ENCODE measurements at places on chromosomes 1 and 21.

- no peak for DNase-seq
Observed at GRCh38 chr1:188089461-188089860, 1260.7 kb downstream of the PLA2G4A start.

DNA sequence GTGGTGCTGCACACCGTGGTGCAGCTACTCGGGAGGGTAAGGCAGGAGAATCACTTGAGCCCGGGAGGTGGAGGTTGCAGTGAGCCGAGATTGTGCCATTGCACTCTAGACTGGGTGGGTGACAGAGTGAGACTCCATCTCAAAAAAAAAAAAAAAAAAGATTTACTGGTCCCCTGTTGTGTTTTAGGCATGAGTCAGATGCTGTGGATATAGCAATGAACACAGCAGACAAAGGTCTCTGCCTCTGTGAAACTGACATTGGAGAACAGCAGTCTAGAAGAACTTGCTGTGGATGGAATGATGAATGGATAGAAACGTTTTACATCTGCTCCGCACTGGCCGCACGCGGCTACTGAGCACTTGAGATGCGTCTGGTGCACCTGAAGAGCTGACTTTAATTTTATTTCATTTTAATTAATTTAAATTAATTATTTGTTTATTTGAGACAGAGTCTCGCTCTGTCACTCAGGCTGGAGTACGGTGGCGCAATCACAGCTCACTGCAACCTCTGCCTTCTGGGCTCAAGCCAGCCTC is 24.5 kb upstream of the EPHA2 start:
- DNase-seq = no peak

DNA sequence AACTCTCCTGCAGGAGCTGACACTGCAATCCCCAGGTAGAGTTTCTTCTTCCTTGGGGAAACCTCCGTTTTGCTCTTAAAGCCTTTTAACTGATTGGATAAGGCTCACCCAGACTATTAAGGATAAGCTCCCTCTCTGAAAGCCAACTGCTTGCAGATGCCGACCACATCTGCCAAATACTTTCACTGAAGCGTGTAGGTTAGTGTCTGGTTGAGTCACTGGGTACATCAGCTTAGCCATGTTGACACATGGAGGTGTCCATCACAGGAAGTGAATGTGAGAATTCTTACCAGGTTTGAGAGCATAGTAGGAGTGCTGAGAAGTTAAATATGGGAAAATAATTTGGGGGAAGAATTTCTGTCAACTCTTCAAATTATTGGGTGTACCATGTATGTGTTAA is 202.0 kb downstream of the AJAP1 start:
- no peak for DNase-seq

DNA sequence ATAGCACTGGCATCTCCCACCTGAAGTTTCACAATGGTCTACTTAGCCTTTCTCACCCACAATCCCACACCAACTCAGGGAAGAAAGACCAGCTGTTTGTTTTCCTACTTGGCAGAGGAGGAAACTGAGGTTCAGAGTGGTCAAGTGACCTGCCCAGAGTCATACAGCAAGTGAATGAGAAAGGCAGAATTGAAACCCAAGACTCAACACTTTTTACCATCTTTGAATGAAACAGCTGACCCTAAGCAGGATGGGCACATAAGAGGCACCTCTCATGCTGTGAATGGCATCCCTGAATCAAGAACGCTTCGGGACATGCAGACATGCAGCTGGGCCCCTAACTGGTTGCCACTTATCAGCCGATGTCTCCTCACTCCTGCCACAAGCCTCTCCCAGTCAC is 193.8 kb downstream of the HIVEP3 start:
- DNase-seq = no peak

DNA sequence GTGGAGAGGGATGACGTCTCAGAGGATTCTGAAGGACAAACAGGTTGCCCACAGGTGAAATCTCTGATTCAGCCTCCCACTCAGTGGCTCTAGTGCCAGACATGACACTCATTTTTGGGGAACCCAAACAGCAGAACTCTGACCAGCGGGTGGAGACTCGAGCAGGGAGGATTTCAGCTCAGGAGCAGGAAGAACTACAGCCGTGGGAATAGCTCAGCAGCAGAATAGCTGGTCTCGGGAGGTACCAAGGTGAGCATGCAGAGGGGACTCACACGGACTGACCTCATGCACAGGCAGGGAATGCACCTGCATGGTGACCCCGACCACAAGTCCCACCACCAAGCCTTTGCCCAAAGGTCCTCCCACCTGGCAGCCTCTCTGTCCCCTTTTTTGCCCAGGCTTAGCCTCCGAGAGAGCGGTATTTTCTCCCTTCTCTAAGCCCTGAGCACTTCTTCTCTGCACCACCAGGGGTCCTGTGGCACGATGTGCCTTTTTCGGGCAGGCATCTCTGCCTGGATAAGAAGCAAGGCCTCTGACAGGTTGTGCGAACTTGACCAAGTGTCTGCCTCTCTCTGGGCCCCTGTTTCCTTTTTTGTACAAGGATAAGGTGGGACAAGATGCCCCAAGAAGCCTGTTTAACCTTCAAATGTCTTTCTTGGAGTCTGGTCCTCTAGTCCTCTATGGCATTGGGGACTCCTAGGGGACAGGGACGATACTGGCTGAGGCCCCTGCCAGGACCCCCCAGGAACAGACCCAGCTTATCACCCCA is 8.8 kb upstream of the FGR start:
- peak; percentile 74 for DNase-seq

- DNase-seq = no peak
Observed at GRCh38 chr1:8347635-8348034, 29.7 kb downstream of the SLC45A1 start.

DNA sequence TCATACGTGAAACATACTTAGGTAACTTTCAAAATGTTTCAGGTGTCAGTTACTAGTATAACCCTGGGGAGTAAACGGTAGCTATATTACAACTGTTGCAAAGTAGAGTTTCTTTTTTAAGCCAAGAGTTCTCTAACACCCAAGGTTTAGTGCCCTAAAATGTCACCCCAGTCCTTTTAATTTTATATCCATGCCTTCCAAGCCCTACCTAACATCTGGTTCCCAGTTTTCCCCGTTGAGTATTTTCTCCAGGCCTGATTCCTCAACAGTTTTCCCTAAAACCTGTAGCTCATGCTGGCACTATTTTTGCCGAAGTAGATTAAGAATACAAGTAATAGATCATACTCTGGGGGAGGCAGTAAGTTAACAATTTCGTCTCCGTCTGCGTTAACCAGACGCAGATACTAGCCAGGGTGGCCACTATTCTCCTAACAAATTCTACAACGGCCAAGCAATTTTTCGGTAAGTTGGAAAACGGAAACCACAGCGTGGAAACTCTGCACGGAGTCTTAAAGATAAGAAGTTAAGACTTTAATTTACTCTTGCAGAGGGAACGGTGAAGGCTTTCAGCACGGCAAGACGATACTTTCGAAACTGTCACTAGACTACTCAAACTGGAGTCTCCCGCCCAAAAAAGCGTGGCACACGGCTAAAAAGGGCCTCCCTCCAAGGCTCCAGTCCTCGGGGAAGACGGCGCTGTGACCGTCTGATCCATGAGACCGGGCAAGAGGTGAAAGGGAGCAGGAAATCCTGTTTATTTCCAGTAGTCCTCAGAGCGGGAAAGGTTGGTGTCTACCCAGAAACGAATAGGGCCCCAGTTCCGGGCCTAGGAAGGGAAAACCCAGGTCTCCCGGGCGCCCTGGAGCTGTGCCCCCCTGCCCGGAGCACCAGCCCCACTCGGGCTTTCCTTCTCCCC is 945 bp downstream of the SRSF4 start:
- peak; percentile 53 for DNase-seq

- DNase-seq = no peak
Observed at GRCh38 chr1:197862221-197862620, 40.2 kb upstream of the C1orf53 start.

DNA sequence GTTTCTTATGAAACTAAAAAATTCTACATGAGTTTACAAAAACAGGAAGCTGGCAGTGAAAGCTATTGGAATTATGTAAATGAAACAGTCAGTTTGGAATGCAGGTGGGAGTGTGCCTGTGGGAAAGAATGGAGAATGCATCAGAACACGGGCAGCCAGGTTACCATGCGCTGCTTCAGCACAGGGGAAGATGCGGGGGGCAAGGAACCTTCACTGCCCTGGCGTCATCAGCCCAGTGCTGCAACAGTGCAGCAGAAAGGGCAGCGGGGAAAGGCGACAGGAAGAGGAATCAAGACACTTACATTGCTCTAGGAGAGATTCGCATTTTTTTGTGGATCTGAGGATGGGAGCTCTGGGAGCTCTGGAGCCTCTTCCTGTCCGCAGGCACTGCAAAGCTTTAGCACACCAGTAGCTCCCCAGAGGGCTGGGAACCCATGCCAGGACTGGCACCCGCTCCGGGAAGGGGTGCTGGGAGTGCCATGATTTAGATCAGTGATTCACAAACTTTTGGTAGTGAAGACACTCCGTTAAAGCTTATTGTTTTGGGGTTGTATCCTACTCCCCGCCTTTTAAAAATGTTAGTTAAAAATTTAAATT is 64.1 kb upstream of the WDR26 start:
- no peak for DNase-seq

- DNase-seq = no peak
Observed at GRCh38 chr1:243793298-243793697, 56.7 kb downstream of the AKT3 start.

DNA sequence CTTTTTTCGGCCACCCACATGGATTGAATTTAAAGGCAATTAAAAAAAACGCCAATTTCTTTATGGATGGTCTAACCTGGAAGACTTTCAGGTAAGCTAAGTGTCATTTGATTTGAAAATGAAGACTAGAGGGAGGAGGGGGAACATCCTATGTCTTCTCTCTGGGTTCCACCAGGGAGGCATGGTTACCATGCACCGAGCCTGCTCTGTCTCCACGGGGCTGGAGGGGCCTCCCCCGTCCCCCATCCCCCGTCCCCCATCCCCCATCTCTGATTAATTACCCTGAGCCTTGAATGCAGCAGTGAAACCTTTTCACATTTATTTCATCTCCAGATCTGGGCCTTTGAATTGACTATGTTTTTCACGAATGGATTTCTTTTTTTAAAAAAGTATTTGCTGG is 135.1 kb downstream of the TLR5 start:
- DNase-seq = no peak

GRCh38 chr1:8905582-8906191 is 27.2 kb upstream of the ENO1 start:
- DNase-seq = no peak

- no peak for DNase-seq
Observed at GRCh38 chr1:209176866-209177430, 406.6 kb upstream of the CAMK1G start.

DNA sequence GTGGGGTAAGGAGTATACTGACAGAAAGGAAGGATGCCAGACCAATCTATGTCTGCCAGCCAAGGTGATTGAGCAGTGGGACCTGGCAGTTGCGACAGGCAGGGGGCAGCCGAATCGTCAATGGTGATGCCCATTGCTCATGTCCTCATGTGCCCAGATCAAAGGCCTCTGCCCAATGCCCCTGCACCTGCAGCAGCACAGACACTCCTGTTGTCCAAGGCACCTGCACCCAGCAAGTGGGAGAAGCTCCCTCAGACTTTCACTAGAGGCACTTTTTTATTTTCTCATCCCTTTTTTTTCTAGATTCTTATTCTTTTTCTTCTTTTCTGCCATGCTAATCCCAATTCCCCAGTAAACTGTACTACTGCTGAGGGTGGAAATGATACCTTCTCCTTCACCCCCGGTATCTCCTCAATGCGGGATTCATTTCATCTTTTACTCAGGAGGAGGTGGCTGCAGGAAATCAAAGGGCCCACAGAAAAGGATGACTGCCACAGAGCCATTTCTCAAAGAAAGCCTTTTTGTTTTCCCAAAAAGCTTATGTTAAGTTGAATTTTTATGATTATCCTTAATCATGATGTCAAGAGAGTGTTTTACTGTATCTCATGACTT is 332.0 kb downstream of the PAPPA2 start:
- no peak for DNase-seq
